ENCODE measurements at places on chromosomes 13 and 19.

DNA sequence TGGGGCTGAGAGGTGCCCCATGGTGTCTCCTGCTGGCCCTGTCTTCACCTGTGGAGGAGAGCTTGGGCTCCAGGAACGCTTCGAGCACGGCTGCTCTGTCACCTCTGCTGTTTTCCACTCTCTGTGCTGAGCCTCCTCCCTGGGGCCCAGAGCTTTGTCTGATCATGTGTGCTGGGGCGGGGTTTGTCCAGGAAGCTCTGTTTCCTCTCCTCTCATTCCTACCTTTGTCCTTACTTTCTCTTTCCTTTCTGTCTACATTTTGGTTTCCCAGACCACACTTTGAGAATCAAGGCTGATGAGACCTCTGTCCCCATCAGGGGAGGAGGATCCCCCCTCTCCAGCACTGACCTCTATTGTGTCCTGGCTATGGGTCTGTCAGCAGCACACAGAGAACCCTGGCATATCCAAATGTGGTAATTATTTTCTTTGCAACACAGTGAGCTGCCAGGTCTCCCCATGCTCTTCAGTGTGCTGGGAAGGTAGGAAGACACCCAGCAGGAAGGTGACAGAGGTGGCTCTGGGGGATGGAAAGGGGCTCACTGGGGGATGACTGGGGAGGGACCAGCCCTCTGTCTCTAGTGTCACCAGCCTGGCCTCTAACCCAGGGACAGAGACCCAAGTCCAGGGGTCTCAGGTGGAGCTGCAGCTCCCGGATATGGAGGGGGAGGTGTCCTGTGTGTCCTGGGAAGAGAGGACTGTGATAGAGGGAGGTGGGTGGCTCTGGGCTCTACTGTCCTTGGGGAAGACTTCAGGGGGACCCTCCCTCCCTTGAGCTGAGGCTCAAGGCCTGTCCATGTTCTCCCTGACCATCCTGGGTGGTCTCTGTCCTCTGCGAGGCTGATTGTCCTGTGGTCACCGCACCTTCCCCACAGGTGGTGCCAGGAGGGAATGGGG, at the start of gene CEACAM1:
TSS of gene CEACAM1 (minus strand) at position 128 of the 894 bp plus-strand sequence. CDS start at position 21, 107 bp downstream.
- no peak for DNase-seq

DNA sequence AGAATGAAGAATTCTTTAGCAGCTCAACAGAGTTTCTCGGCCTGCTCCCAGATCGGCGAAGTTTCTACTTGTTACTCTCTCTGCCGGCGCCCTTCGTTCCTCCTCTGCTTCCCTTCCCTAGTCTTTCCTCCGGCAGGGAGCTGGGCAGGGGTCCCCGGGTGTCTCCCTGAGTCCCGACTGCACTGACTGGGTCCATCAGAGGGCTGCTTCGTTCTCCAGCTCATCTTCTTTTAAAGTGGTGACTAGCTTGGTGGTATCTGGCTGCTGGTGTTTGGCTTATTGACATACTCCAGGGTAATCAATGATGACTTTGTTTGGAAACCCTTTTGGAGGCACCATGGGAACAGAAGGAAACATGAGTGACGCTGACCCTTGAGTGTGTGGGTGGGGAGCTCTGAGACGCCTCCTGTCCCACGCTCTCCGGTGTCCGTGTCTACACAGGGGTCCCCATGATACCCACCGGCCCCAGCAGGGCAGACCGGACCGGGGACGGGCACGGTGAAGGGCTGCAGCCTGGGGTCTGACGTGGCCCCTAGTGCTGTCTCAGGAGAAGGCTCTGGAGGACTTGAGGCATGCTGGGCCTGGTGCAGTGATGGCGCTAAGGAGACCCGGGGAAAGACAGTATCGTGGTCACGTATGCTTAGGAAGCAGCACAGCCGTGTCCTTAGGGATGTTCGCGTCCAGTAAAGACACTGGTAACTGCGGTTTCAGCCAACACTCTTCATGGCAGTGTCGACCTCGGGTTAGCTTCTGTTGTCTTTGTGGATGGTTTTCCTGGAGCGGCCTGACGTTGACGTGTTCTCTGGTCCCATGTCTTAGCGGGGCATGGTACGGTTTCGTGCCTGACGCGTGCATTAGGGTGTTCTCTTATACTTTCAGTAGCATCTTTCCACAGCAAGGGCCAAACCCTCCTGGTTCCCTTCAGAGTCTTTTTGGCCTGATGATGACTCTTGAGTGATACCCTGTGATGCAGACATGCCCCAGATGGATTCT, 23.8 kb downstream of the NAXD start:
- no peak for DNase-seq

GRCh38 chr19:33938821-33939220, 142.2 kb downstream of the KCTD15 start:
- no peak for DNase-seq

- no peak for DNase-seq
These were observed 17.4 kb upstream of the KLHL1 start for GRCh38 chr13:70125693-70126092.
